ENCODE measurements at places on chromosomes 1 and 21.

DNA sequence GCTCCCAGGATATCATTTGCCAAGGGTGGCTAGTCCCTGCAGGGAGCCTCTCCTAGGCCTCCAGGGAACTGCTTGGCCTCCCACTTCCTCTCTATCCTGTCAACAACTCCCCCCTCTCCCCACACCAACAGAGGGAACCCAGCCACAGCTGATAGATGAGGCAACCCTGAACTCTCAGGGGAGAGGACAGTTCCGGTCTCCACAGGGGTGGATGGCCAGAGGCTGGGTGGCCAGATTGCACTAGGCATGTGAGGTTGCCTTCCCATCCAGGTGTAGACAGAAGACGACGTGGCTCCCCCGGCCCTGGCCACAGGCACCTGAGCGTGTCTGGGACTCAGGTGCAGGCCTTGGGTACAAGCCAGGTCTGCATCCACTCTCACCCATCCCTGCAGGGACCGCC, 53.3 kb downstream of the TOR1AIP2 start:
- DNase-seq = no peak

DNA sequence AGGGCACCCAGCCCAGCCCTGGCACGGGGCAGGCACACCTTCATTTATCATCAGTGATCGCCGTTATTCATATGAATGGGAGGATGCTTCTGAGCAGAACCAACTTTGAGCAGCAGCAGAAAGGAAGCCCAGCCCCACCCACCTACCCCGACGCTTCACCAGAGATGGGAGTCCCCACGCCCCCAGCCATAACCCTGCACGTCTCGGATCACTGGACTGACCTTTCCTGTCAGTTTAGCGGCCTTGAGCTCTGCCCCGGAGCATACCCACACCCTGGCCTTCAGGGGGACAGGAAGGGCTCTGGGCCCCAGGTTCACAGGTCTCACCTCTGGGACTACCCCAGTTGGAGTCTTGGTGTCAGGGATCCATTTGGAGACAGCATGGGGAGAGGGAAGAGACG, 18.1 kb downstream of the LRP8 start:
- DNase-seq = no peak

DNA sequence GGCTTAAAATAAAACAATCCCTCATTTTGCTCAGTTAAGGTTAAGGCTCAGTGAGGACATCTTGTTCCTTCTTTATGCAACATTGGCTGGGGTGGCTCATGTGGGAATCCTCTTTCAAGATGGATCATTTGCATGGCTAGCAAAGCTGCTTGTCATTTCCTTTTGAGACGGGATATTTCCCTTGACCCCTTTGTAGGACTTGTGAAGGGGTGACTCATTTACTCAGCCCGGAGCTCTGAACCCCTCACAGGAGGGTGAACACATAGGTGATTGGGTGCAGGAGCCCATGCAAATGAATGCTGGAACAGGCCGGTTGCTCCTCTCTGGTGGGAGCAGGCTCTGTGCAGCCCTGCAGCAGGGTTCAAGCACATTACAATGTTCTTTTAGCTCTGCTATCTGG, 15.8 kb upstream of the C8A start:
- DNase-seq = no peak

GRCh38 chr1:243496187-243496646, 240.4 kb downstream of the SDCCAG8 start:
- no peak for DNase-seq

DNA sequence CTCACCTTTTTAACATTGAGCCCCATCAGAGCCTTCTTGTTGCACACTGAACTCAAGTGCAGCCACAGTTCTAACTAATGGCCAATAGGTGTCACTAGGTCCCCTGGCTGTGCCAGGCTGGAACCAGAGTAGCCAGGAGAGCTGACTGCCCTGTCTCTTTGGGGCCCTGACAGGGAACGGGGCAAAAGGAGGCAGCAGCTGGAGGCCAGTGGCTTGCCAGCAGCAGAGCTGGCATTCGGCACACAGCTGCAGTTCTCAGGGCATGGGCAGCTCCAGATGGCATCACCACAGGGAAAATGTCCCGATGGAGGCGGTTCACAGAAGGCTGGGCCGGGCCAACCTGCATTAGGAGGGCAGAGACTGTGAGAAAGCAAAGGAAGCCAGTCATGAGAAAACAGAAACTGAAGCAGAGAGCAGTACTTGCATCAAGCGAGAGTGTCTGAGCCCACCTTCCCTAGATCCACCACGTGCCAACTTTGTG, 188.6 kb downstream of the FCRL5 start:
- peak; percentile 17 for DNase-seq

DNA sequence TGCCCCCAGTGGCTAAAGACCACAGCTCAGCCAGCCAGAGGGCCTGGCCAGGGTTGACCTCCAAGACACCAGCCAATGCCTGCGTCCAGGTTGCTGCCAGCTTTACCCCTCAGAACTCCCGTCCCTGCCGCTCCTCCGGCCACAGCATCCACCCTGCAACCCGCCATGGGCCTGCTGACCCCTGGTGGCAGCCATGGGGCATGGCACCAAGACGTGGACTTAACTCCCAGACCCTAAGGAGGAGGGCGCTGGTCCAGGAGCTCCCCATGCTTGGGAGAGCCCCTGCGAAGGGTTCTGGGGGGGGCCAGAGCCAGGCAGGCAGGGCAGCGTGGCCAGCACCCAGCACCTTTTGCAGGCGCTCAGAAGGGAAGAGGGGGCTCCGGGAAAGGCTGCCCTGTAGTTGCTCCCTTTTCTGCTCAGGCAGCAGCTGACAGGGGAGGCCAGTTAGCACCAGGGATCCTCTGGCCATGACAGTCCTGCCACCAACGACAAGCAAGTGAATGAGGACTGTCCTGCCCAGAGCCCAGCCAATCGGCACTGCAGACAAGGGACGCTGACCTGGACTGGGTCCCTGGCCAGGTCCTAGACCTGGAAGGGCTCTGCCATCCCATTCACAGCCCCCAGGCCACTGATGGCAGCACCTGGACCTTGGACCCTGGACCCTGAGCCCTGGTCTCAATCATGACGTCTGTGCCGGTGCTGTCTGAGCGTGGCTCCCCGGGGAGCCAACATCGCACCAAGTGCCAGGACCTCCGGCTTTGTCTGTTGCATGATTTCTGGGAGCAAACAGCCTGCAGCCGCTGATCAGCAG, 246.2 kb downstream of the NPHP4 start:
- DNase-seq = peak; percentile 47

GRCh38 chr1:221672239-221672645, 69.6 kb downstream of the DUSP10 start:
- peak; percentile 75 for DNase-seq

GRCh38 chr1:239547987-239548386, 161.6 kb downstream of the CHRM3 start:
- no peak for DNase-seq

All from mammary epithelial cell (primary cell).